ENCODE measurements at places on chromosomes 6 and 20.

DNA sequence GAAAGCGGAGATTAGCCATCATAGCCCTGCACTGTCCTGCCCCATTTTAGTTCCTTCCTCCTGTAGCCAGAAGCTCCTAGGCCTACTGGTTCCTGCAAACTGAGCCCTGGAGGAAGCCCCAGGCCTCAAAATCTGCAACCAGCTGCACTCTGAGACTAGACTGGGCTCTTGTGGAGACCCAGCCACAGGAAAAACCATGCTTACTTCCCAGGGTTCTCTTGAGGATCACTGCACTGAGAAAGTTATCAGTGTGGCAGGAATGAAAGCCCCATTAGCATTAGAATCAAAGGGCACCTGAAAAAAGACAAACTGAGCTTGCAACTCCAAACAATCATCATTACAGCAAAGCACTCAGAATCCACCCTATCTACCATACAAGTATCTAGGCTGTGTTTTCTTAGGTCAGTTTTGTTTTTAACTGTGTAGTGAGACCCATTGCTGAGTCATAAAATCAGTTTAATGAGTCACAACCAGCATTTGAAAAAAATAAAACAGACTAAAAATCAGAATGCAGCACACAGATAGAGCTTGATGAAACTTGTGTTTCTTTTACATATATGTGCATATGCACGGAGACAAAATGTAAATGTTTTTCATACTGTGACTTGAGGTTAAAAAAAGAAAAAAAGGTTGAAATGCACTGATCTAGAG, 91.0 kb downstream of the UNC5CL start:
- no peak for DNase-seq

- DNase-seq: no peak
These were observed 49.9 kb upstream of the PBOV1 start for GRCh38 chr6:138267971-138268895.

- DNase-seq: no peak
These were observed 145.6 kb upstream of the MANEA start for GRCh38 chr6:95431637-95432228.

GRCh38 chr6:170087941-170088581, 202.8 kb downstream of the DLL1 start:
- no peak for DNase-seq

DNA sequence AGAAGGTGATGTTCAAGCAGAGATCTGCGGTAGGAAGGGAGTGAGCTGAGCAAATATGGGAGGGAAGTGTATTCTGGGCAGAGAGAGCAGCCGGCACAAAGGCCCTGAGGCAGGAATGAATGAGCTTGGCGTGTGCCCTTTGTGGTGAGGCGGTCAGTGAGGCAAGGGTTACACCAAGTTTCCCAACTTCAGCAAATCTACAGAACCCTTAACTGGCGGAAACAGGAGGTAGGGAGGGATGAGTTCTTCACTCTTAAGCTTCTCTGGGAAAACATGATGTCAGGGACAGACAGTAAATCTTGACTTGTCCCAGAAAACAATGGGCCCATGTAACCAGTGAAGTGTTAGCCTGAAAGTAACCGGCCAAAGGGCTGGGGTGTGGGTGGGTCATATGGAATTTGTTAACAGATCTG, 97.1 kb upstream of the PTPN1 start:
- no peak for DNase-seq

DNA sequence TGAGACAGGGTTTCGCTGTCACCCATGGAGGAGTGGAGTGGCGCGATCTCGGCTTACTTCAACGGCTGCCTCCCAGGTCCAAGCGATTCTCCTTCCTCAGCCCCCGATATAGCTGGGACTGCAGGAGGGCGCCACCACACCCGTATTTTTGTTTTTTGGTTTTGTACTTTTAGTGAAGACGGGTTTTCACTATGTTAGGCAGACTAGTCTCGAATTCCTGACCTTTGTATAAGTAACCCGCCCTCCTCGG, 115.4 kb upstream of the BTN3A2 start:
- DNase-seq: no peak

- DNase-seq: no peak
These were observed 34.9 kb upstream of the SUMO4 start for GRCh38 chr6:149365197-149365596.

GRCh38 chr6:7108196-7108963, 619 bp downstream of the RREB1 start:
- DNase-seq: no peak

DNA sequence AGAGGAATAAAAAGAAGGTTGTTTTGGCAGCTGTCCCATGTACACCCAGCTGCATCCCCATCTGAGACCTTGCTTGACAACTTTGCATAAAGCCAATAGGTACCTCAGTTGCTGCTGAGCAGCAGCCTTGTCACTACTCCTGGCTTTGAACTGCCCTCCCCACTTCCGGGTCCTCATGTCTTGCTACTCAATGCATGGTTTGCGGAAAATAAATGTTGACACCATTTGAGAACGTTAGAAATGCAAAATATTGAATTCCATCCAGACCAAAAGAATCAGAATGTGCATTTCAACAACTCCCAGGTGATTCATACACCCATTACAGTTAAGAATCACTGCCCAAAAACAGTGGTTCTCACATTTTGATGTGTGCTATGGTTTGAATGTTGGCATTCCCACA, 32.9 kb downstream of the GPX5 start:
- DNase-seq: no peak

- DNase-seq: no peak
These were observed 364 bp downstream of the FRS3 start for GRCh38 chr6:41779336-41779735.

GRCh38 chr6:24923885-24924401, 11.8 kb downstream of the RIPOR2 start:
- no peak for DNase-seq

- DNase-seq: no peak
These were observed 11.0 kb upstream of the FBXL4 start for GRCh38 chr6:98958776-98959175.
